ENCODE measurements at places on chromosomes 5 and 9.

GRCh38 chr9:97753975-97754374, 56.8 kb upstream of the XPA start:
- no peak for DNase-seq

DNA sequence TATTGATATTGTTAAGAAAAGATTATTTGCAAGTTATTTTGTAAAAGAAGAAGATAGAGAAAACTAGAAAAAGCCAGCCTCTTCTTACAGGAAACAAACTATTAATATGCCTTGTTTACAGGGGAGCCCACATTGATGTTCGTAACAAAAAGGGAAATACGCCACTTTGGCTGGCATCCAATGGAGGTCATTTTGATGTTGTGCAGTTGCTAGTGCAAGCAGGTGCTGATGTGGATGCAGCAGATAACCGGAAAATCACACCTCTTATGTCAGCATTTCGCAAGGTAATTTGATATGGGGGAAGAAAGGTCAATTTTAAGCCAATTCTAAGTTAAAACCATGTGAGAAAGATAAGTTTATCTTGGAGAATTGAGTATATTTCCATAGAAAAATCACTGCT, 37.6 kb upstream of the EIF4EBP3 start:
- no peak for DNase-seq

- DNase-seq, result no peak
Observed at GRCh38 chr5:132799392-132799791, 13.7 kb upstream of the SOWAHA start.

DNA sequence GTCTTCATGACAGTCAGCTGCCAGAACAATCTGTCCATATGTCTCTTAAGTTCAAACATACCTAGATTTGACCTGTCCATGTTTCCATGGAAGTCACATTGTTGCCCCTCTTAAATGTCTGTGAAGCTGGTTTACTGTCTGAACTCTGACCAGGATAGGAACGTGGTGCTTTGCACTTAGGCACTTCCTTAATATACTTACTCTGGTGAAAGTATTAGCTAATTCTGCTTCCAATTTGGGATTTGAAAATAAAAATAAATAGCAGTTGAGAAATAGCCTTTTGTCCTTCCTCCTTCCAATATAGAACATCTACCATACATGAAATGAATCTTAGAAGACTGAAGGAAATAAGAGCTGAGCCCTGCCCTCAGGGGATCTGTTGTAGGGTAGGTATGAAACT, 524.5 kb upstream of the CLINT1 start:
- no peak for DNase-seq

- DNase-seq, result peak; percentile 72
Observed at GRCh38 chr9:126805554-126806262, 868 bp downstream of the ZBTB43 start.

DNA sequence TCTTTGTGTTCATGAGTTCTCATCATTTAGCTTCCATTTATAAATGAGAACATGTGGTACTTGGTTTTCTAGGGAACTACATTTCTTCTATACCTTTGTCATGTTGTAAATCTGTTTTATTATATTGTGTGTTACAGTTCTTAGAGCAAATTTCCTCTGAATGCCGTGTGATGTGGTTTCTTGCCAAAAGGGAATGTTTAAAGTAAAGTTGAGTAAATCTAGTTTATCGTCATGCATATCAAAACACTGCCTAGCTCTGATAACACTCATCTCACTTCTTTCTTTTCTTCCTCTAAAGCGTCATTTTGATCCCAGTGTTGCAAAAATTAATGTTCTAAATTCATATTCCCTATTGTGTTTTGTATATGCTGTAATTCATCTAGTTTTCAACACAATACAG, 295.4 kb upstream of the HAPLN1 start:
- no peak for DNase-seq

DNA sequence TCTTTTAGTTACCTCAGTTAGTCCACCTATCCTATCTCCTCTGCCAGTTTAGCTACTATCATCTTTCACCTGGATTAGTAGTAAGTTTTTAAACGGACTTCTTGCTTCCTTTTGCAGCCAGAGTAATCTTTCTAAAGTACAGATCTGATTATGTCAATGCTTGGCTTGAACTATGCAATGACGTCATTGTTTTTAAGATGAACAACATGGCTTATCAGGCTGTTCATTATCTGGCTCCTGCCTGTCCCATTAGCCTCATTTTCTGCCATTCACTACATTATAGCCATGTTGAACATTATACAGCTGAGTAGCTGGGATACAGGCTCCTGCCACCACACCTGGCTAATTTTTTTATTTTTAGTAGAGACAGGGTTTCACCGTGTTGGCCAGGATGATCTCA, 98.7 kb downstream of the RANBP17 start:
- DNase-seq, result no peak

GRCh38 chr9:126860077-126860756, at the start of gene ZBTB34:
ZBTB34 (plus strand) TSS chr9:126860639; CDS start chr9:126879400, 18,761 bp downstream.
- peak; percentile 71 for DNase-seq

DNA sequence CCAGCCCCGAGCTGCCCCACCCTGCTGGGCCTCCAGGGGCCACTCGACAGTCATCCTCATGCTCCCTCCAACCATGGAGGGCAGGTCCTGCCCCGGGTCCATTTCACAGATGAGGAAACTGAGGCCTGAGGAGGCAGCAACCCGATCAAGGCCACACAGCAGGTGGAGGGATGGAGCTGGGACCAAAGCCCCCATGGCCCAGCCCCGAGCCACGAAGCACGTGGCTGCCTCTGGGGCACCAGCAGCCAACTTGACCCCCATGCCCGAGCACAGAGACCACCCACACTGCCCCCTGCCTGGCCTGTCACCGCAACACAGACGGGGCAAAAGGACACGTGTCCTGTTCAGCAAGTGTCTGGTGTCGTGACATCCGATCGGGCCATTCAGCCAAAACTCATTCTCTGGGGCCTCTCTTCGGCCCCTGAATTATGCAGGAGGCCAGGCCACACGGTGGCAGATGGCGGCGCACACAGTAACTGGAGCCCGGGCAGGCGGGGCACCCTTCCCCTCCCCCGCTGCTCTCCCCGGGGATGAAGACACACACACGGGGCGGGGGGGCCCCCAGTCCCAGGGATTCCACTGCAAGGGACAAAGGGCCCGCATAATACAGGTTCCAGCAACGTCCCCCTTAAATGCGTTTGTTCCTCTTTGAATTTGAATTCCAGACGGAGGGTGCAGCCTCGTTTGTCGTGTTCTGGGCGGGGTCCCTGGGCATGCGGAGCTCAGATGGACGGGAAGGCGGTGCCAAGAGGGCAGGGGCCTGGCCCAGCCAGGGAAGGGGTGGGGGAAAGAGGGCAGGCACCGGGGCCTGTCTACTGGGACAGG, 29.4 kb upstream of the TMEM250 start:
- no peak for DNase-seq

All from activated T-cell treated with anti-CD3 and anti-CD28 coated beads, Interleukin-2, amount 50 U/mL, for 4 hours (primary cell).